ENCODE measurements at places on chromosomes 6 and 20.

DNA sequence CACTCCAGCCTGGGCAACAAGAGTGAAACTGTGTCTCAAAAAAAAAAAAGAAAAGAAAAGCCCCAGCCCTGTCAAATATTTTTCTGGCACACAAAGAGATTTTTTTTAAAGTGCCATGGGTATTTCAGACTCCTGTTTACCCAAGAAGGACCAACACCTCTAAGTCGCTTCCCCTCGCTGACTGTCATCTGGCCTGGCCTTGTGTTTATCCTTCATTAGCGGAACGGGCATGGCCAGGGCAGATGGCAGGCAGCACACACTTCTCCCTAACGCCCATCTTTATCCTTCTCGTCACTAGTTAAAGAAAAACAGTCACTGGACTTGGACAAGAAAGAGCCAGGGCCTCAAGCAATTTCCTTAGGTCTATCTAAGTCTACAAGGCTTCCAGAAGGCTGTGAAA is 7.3 kb upstream of the CBFA2T2 start:
- no peak for DNase-seq

- no peak for DNase-seq
These were observed 19.1 kb downstream of the GABRR2 start for GRCh38 chr6:89295981-89296380.

- DNase-seq, result no peak
These were observed 310.6 kb upstream of the BTBD3 start for GRCh38 chr20:11607047-11607446.

- DNase-seq, result no peak
These were observed 430.1 kb upstream of the SLC35B3 start for GRCh38 chr6:8865451-8865850.

Measured in breast epithelium (tissue), 4 donors.